Large intestine (tissue), 12 donors: ENCODE measurements at places on chromosomes 2 and 18.

GRCh38 chr2:105556366-105556765, 157.5 kb upstream of the FHL2 start:
- no peaks in the 10 kb centered on the region for H3K36me3 ChIP-seq
- H3K4me1 ChIP-seq = no peaks in the 10 kb centered on the region
- no peak overlapping the region for H3K4me3 ChIP-seq
- DNase-seq = no peak
- H3K27ac ChIP-seq = no peak overlapping the region
- H3K27me3 ChIP-seq = peaks cover 3% of the 10 kb centered on the region

- no peaks in the 10 kb centered on the region for H3K36me3 ChIP-seq
- H3K4me1 ChIP-seq = peaks cover 5% of the 10 kb centered on the region
- no peak for DNase-seq
- H3K4me3 ChIP-seq = no peak overlapping the region
- H3K27ac ChIP-seq = no peak overlapping the region
- no peaks in the 10 kb centered on the region for H3K27me3 ChIP-seq
Observed at GRCh38 chr2:190188289-190188688, 125.8 kb upstream of the MSTN start.

DNA sequence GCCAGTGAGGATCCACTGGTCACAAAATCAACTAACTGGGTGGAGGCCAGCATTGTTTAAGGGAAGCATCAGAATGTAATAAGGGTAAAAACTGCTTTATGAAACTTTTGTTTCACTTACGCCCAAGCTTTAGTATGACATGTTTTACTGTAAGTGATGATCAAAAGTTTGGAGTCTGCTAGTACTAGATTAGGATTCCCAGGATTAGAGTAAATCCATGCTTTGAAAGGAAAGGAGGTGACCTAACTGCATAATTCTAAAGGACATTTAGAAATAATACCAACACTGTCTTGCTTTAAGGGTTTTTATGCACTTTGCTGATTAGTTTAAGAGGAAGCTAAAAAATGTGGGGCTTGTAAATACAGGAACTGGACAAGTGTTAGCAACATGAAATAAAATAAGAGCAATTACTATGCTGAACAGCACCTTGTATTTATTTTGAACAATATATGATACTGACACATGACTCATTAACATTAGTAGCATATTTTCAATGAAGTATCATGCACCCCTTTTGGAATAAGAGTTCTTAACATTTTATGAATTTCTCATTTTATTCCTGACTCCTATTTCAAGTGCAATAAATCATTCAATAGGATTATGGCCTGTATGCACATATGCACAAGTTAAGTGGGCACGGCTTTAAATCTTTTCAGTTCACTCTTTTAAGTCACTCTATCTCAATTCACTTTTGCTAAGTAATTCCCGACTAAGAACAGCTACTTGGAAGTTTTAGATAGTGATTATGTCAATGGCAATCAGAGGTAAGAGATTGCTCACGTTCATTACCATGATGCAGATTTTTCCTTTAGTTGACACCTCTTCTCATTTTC, 62.5 kb downstream of the STK39 start:
- H3K4me1 ChIP-seq = peaks cover 15% of the 10 kb centered on the region
- no peaks in the 10 kb centered on the region for H3K36me3 ChIP-seq
- DNase-seq = no peak
- H3K27ac ChIP-seq = peak overlapping the region; percentile 21

DNA sequence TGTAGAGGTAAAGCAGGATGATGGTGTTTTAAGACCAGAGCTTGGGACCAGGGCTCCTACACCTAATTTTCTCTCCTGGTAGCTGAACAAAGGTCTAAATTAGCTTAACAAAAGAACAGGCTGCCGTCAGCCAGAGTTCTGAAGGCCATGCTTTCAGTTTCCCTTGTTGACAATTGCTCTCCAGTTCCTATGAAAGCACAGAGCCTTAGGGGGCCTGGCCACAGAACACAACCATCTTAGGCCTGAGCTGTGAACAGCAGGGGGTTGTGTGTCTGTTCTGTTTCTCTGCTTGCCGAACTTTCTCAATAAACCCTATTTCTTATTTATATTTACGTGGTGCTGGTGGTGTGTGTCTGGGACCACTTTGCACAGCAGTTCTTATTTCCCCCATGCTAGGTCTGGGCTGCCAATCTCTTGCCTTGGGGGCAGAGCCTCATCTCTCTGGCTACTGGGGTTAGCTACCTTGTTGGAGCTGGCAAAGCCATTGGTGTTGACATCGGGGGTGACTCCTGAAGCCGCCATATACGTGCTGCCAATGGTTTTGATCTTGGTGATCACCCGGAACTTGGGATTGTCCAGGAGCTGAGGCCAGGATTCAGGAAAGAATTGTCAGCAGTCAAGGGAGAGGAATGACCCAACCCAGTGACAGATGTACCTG, 29.0 kb downstream of the CENPO start:
- no peak overlapping the region for H3K27ac ChIP-seq
- no peak overlapping the region for H3K4me3 ChIP-seq
- H3K4me1 ChIP-seq = no peaks in the 10 kb centered on the region
- H3K36me3 ChIP-seq = peaks cover 59% of the 10 kb centered on the region

DNA sequence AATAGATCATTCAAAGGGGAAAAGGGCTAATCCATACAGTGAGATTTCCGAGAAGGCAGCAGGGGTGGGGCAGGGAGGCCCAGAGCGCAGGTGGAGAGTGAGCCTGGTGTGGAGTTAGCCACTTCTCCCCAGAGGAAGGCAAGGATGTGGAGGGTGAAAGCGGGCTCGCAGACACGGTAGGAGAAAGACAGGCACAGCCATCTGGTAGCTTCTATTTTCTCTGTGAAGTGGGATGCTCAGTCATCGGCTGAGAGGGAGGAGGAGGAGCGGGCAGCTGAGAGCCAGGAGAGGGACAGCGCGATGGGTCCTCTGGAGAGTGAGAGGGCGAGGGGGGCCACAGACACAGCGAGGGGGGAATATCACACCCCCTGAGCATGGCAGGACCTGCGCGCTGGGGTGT, 153.3 kb upstream of the NDUFV2 start:
- no peaks in the 10 kb centered on the region for H3K27me3 ChIP-seq
- peak overlapping the region; percentile 42 for H3K27ac ChIP-seq
- H3K36me3 ChIP-seq = no peaks in the 10 kb centered on the region
